ENCODE measurements at places on chromosomes 7 and 10.

DNA sequence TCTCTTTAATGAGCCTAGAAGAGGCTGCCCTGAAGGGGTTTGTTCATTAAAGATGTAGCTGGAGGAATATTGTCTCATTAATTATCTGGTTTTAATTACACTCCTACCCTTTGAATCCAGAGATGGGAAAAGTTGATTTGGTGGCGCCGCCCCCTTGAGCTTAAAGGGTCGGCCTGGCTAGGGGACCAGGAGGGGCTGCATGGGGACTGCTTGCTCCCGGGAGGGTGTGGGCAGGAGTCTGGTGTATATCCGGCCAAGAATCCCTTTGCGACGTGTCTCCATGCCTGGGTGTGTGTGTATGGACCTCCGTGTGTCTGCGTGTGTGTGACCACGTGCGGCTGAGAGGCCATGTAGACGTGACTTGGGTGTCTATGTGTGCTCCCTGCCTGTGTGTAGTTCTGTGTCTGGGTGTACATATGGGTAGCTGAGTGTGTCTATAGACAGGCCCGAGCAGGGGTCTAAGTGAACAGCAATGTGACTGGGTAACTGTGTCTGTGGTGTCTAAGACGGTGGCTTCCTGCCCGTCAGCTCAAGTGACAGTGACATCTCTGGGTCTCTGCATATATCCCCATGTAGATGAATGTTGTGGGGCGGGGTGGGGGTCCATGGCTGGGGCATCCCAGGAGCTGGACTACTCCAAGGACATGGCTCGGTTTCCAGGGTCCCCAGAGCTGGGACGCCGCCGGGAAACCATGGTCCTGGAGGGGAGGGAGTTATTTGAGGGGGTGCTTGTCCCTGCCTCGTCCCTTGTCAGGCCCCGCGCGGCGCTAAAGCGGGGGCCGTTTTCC lies 10.7 kb downstream of the LBX1 start:
- DNase-seq, result no peak

- DNase-seq, result no peak
Observed at GRCh38 chr10:17787087-17787961, 21.8 kb upstream of the MRC1 start.

- DNase-seq, result no peak
Observed at GRCh38 chr10:77422491-77423338, 214.9 kb downstream of the KCNMA1 start.

GRCh38 chr7:16420329-16420648 lies 1.0 kb downstream of the CRPPA start:
- no peak for DNase-seq

DNA sequence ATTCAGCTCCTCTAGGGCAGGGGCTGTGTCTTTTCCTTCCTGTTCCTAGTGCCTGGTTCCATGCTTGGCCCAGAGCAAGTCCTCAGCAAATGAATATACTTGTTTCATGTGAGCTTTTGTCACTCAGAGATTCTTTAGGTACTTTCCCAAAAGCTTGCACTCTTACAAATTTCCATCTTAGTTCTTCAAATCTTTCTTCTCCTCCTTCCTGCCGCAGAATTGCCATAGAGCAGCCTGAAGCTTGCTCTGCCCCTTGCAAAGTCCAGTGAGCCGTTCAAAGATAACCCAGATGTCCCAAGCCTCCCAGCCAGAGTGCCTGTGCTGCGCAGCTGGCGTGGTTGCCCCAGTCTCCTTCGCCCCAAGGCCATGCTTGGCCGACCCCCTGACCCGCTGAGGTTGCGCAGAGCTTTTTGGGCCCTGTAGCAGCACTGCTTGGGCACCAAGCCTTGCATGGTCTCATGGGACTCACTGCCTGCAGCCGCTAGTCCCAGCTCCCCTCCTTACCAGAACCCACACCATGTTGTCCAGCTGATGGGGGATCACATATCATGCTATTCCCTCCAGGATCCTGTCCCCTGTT lies 20.7 kb downstream of the CHST3 start:
- no peak for DNase-seq

DNA sequence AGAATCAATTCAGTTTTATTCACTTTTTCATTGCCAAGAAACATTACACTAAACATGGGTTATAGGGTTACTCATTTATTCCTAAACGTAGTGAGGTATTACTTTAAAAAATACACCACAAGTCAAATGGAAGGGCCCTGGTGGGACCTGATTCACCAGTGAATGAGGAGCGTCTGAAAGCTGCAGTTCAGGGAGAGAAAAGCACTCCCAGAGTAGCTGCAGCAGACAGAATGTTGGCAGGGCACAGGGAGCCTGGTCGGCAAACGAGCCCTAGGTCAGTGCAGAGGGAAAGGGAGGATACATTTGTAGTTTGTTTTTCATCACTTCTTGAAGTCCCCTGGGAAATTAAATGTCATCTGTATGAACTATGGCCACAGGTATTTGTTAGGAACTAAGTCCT lies 361.7 kb upstream of the ETV1 start:
- DNase-seq, result no peak

DNA sequence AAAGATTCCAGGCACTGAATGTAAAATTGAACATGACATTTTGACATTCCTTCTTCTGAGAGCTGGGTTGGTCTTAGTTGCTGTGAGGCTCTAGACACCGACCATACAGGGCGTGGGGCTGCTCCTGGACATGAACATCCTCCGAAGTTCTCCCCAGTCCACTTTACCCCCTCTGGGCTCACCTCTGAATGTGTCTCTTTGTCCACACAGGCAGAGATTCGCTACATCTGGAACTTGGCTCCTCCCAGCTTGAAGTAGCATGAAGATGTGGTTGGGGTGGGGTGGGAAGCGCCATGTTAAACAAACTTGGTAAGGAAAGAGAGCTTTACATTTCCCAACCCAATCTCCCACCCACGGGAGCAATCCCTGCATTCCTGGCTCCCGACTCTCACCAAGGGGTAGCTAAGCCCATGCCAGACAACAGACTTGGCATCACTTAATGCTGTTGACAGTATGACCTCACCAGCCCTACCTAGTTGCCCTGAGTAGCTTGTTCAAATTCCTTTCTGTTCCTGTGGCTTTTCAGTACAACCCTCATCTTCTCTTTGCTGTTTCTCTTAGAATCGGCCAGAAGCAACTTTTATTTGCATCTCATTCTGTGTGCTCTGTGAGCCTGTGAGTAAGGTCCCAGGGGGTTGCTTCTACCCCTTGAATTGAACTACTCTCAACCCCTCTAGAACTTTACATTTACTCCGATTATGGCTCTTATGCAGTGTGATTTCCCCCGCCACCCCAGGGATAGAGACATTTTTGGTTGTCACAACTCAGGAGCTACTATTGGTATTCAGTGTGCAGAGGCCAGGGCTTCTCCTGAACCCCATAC lies 211.4 kb downstream of the SEC23IP start:
- no peak for DNase-seq

DNA sequence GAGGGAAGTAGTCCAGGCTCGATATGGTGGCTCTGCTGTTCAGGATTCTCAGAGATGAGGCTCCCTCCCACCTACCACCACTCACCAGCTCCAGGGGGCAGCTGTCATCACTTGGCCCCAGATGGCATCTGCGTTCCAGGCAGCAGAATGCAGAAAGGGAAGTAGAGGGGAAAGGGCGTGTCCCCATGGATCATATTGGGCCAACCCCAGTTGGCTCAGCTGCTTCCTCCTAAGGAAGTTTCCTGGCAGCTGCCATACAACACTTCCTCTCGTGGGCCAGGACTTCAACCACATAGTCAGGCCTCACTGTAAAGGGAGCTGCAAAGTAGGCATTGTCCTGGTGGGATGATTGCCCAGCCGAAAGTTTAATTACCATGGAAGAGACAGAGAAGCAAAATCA lies 1.6 kb upstream of the TEX36 start:
- DNase-seq, result no peak

GRCh38 chr7:149806726-149807125 lies 31.4 kb upstream of the ZNF862 start:
- no peak for DNase-seq

DNA sequence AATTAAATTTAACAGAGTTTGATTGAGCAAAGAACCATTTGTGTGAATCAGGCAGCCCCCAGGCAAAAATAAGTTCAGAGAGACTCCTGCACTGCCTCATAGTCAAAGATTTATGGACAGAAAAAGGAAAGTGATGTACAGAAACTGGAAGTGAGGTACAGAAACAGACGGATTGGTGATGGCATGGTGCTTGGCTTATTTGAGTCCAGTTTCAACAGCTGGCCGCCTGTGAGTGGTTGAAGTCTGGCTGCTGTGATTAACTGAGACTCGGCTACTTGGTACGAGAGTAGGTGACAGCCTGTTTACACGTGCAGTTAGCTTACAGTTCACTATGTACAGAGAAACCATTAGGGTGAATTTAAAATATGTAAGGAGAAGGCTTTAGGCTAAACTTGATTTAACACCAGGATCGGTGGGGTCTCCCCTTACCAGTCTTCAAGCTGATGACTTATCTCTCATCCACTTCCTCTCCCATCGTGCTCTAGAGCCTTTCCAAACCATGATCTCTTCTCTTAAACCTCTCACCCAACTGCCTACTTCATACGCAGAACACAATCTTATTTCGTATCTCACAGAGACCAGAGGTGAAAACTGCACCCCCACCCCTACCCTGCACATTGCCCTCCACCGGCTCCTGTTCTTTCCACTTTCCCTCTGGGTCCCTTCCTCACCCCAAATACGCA lies 5.0 kb upstream of the MSMB start:
- DNase-seq, result no peak

GRCh38 chr10:130938051-130938450 lies 373.5 kb downstream of the TCERG1L start:
- DNase-seq, result no peak

DNA sequence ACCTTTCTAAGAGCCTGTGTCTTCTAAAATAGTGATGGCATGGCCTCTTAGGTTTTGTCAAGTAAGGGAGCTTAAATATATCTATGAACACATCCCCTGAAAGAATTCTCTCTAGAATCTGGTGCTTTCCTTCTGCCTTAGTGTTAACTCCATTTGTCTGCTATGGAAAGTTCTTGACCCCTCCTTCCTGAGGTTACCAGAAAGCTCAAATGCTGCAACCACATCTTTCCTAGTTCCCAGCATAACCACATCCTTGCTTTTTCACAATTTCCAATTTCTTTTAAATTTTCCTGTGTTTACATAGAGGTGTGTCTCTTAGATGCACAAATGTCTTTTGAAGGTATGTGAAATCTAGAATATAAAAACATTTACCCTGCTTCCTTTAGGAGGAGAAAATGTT lies 16.4 kb upstream of the GSDME start:
- DNase-seq, result no peak

- no peak for DNase-seq
Observed at GRCh38 chr7:35771776-35772175, 29.1 kb upstream of the SEPTIN7 start.

DNA sequence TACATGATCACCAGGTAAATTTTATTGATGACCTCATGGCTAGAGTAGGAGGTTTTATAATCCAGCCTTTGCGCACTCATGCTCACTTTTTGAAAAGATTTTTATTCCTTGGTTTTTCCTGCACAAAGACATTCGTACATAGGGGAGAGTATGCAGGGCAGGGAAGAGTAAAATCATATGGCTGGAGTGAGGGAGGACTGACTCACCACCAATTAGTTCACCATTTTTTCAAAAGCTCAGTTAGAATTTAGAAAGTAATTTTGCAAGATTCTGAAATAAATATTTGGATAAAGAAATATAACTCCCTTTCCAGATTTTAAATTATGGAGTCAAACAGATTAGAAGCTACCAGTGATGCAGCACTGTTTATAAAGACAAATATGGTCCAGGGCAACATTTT lies 111.9 kb downstream of the SEMA3D start:
- no peak for DNase-seq

GRCh38 chr10:117663750-117664149 lies 121.2 kb downstream of the EMX2 start:
- DNase-seq, result no peak

DNA sequence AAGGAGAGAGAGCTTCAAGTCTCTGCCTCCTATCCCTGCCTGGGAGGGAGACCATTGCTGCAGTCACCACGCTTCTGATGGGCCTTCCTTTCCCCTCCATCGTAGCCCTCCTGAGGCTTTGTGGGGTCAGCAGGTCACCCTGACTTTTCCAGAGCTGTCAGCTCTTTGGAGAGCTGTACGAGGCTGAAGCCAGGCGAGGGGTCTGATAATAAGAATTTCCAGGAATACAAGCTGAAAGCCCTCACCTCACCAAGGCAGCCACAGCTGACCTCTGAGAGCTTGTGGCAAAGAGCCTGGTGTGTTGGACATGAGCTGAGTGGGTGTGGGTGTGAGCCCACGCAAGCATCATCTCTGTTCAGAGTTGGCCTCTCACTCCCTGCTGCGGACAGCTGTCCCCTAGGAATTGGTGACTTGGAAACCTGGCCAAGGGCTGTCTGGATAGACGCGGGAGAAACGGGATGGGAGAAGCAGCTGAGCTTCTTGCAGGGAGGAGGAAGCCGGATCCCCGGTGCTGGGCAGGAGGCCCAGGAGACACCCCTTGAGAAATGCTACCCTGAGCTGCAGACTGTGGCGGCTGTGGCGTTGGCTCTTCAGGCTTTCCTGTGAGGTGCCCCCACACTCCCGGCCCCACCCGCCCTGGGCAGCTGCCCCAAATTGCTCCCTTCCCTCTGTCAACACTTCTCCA lies 122.1 kb upstream of the BTBD16 start:
- DNase-seq, result no peak

DNA sequence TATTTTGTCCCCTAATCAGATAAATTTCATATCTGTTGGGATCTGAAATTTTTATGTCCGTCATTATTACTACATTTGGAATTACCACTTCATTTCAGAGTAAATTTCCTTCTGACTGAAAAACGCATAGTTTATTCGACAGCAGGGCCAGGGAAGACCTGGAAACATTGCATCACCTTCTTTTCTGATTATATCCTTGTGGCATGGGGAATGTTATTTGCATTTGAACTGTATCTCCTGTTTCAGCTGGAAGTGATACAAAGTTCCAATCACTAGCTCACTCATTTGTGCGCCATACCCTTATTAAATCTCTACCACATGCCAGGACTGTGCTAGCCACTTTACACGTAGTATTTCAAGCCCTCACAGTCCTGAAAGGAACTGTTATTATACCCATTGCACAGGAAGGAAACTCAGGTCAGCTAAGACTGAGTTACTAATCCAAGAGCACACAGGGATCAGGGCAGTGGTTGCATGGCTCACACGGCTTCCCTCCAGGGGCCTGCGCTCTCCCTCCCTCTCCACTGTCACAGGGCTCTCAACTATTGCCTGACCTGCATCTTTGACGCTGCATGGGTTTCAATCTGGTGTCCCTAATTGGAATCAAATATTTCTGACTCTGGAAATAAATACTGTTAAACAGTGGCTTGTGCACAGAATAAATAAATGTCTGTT lies 84.4 kb upstream of the NANOS1 start:
- DNase-seq, result no peak

DNA sequence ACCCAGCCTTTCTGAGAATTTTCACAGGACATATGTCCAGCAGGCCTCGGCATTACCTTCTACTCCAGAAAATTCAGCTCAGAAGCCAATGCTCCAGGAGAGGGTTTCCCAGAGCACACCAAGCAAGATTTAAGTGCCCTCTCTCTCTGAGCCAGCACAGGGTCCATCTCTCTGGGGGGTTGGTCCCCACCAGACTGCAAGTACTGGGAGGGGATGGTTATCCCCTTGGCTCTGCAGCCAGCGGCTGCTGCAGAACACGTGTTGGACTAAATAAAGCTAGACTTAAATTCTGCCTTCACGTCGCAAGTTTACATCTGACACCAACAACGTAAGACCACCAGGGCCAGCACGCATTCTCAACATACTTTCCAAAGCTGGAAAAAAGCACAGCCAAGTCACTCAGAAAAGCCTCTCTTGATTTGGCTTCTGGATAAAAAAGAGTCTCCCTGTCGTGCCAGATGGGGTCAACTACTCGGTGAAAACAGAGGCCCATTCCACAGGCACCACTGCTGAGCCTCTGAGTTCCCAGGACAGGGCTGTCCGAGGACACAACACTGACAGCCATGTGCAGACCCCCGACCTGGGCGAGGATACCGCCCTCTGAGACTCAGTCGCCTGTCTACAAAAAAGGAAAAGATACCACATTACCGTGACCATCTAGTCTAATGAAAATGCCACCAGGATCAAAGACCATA lies 77.3 kb downstream of the CTBP2 start:
- DNase-seq, result no peak
